G401 (cell line): ENCODE measurements at places on chromosomes 16 and 17.
A peak's percentile ranks its signal among the peaks of the same experiment; 100 is the strongest.

GRCh38 chr17:16048811-16049449, 49.3 kb downstream of the TTC19 start:
- DNase-seq: no peak

DNA sequence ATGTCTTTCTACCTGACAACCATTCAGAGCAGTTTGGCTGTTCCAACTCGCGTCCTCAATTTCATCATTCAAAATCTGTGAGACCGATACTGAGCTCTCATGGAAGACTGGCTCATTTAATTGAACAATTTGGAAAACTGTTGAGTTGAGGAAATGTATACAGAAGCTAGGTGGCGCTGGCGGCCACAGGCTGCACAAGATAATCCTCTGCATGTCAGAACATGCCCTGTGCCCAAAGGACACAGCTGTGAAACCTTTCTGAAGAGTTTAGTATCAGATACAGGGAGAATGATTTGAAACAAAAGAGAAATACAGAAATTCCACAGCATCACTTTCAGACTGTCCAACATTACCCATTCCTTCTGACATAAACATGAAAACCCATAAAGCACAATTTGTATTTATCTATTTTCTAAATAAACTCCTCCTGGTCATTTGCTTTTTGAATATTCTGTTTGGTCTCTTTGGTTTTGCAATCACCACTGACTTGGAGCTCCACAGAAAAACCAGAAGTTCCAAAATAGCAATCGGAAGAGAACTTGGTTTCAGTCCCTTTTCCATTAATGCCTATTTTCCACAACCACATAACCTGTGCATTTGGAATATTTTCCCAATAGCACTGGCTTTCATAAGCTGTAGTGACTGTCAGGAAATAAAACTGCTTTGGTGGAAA, 192.8 kb downstream of the MAP2K6 start:
- peak; percentile 70 for DNase-seq

DNA sequence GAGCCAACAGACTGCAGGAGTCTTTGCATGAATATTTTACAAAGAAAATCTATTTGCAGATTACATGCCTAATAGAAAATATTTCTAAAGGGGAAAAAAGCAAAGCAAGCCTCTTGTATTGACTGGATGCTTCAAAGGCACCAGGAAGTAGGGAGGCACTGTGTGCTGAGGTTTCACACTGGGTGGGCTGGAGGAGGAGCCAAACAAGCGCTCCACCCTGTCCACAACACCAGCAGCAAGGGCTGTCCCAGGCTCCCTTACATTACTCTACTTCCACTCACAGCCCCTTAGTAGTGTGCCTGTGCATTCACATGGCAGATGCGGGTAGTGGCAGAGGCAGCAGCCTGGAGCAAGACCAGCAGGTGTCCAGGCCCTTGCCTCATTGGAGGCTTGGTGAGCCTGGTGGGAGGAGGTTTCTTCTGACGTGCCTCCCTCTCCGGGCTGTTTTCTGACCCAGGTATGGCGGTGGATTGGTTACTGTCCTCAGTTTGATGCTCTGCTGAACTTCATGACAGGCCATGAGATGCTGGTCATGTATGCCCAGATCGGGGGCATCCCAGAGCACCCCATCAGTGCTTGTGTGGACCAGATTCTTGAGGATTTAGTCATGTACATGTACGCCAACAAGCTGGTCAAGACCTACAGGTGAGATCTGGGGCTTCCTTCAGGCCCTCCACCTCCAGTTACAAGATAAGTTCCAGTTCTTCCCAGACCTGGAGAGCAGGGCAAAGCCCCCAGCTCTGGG, 7.0 kb upstream of the CCNF start:
- DNase-seq: no peak

- DNase-seq: no peak
These were observed 175.8 kb upstream of the MAF start for GRCh38 chr16:79776243-79776847.
